ENCODE measurements at places on chromosomes 11 and 22.

DNA sequence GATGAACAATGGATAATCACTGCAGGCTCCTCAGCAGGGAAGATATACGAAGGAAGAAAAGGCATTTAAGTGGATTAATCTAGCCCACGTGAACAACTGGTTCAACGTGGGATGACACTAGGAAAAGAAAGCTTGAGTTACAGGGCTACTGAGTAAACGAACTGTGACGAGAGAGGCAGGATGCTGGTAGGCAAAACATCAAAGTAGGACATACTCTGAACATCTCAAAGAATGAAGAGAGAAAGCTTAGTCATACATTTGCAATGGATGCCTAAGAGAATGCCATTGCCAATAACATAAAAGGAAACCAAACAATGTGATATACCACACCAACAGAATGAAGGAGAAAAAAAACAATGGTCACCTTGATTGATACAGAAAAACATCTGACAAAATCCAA lies 12.9 kb downstream of the USP28 start:
- DNase-seq, result no peak

DNA sequence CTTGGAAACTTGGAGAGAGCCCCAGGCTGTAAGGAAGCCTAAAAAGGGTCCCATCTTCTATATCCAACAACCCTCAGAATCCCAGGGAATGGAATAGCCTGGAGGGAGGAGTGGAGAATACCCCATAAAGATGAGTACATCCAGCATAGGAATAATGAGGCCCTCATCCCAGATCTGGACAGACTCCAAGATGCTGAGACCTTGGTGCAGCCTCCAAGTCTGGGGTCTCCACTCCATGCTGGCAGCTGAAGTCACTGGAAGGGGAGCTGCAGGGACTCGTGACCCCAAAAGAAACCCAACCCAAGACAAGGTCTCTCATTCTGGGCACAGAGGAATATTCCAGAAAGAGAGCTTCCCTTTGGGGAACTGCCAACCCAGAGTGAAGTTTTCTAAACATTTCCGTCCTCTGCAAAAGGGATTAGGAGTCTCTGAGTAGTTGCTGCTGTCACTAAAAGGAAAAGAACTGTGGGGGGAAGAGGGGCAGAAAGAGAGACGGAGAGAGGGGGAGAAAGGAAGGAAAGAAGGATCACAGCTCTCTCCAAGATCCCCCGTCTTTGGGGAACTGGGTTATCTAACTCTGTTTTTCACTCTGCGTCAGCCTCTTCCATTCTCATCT lies 589 bp downstream of the SCGB1A1 start:
- peak; percentile 83 for DNase-seq

DNA sequence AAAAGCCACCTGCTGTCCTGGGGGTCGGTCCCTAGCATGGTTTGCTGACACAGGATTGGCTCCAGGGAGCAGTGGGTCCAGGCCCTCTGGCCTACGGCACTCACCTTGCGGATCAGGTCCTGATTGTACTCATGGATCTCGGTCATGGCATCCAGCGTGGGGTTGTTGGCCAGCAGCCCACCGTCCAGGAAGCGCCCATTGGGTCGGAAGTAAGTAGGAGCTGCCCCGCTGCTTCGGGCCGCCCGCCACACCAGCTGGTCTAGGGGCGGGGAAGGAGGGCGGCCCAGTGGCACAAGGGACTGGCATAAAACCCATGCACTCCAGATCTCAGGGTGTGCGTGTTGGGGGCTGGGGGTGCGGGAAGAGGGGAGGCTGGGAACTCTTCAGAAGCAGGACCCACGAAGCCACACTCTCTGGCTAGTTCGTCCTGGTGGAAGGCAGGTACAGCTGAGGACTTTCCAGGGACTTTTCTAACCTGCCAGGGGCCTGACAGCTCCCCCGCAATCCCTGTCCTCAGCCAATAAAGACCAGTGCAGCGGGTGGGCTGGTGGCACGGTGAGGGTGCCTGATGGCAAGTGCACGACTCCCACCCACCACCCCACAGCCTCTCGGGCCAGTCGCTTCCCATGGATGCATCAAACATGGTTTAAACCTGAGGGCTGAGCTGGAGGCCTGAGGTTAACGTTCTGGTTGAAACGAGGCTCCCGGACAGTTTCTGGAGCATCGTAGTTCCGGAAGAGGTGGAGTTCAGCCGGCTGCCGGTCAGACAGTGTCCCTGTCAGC lies 5.1 kb upstream of the BAIAP2L2 start:
- no peak for DNase-seq

DNA sequence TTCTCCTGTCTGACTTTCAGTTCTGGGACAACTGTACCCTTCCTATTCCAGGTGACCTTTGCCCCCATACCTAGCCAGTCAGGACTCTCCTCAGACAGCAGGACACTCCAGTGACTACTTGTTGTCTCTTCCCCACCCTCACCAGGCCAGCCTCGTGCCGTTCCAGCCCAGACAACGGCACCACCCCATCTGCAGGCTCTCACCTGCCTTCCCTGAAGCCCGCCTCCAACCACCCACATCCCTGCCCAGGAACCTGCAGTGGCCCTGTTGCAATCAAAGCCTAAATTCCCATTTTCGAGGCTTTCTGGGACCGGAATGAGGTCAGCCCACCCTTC lies 3.7 kb downstream of the IL2RB start:
- DNase-seq, result no peak

GRCh38 chr11:34192481-34193401 lies 87.3 kb downstream of the NAT10 start:
- peak; percentile 65 for DNase-seq

DNA sequence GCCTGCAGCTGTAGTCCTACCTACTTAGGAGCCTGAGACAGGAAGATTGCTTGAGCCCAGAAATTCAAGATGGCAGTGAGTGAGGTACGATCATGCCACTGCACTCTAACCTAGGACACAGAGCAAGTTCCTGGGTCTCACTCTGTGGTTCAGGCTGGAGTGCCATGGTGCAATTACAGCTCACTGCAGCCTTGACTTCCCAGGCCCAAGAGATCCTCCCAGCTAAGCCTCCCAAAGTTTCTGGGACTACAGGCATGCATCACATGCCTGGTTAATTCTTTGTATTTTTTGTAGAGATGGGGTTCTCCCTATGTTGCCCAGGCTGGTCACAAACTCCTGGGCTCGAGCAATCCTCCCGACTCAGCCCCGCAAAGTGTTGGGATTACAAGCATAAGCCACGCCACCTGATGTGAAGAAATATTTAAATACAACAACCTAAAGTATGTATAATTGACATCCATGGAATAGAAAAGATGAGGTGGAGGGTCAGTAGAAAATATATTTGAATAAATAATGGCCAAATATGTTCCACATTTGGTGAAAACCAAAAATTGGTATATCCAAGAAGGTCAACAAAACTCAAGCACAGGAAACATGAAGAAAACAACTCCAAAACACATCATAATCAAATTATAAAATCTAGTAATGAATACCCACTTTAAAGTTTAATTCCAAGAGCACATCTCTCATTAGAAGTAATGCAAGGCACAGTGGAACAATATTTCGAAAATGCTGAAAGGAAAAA lies 47.9 kb upstream of the IGLL5 start:
- DNase-seq, result no peak

- DNase-seq, result no peak
Measured at GRCh38 chr11:61111786-61112517, 9.7 kb downstream of the CD5 start.

DNA sequence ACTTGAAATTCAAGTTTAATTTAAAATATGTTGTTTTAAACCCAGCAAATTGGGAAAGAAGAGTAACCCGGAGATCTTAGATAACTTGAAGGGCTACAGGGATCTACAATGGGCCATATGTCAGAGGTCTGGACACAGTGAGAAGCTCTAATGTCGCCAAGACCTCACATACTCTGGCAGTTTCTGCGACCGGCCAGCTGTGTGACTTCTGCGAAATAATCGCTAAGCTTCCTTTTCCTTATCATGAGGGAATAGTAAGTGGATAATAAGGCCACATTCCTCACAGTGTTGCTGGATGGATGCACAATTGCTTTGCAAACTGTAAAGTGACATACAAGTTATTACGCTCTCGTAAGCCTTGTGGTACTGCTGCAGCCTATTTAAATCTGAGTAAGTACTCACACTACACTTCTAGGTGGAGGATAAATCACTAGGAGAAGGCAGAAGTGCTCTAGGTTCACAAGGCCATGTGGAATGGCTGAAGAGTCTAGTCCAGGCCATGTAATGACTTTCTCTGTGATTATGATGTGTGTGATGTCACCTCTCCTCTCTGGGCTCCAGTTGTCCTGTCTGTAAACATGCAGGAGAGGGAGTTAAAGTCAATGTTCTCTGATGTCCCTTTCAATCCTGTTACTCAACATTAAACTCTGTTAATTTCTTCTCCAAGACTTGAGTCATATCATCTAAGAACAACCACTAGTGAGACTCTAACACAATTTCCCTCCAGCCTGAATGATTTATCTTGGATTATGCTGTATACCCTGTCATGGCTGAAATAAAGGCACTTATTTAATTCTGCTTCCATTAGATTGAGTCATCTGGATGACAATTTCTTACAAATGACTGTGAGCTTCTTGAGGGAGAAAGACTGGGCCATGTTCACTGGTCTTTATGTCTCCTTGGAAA lies 192.6 kb upstream of the NARS2 start:
- no peak for DNase-seq

- no peak for DNase-seq
Measured at GRCh38 chr22:42747701-42748513, 27.2 kb upstream of the A4GALT start.

- no peak for DNase-seq
Measured at GRCh38 chr11:28596816-28597215, 488.6 kb downstream of the METTL15 start.

- DNase-seq, result no peak
Measured at GRCh38 chr11:125148743-125149142, 15.8 kb upstream of the PKNOX2 start.

- DNase-seq, result no peak
Measured at GRCh38 chr11:116233561-116233960, 539.2 kb downstream of the BUD13 start.

- no peak for DNase-seq
Measured at GRCh38 chr11:113373306-113373705, 14.3 kb upstream of the ANKK1 start.

- no peak for DNase-seq
Measured at GRCh38 chr22:35229865-35230264, 27.4 kb upstream of the HMGXB4 start.

GRCh38 chr11:65102142-65103095 lies 6.4 kb downstream of the VPS51 start:
- no peak for DNase-seq

- DNase-seq, result no peak
Measured at GRCh38 chr22:38452373-38453065, 2.5 kb downstream of the KCNJ4 start.

- peak; percentile 33 for DNase-seq
Measured at GRCh38 chr11:58963551-58964104, 24.3 kb downstream of the GLYATL1 start.

DNA sequence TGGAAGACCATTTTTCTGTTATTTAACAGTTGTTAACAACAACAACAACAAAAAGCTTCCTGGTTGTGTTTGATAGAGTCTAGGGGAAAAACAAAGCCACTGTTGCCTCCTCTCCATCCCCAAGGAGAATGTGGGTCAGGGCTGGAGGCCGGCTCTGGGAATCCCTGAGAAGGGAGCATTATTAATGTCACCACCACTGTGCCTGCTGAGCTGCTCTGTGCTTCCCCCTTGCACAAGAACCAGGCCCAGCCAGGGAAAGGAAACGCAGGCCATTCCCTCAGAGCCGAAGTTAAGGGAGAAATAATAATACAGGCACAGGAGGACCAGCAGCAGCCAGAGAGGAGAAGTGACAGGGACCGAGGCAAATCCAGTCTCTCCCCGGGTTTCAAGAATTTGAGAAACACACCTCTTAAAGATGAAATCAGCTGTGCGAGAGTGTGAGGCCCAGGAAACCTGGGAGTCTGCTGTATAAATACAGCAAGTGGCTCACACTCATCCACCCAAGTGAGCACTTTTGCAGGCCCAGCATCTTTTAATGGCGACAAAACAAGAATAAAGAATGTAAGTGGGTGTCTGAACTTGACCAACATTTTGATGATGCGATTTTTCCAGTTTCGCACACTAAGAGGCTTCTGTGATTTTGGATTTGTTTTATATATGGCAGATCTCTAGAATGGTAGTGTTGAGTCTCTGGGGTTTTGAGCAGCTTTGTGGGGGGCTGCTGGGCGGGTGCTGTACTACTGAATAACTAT lies 539.2 kb downstream of the NTM start:
- DNase-seq, result no peak

DNA sequence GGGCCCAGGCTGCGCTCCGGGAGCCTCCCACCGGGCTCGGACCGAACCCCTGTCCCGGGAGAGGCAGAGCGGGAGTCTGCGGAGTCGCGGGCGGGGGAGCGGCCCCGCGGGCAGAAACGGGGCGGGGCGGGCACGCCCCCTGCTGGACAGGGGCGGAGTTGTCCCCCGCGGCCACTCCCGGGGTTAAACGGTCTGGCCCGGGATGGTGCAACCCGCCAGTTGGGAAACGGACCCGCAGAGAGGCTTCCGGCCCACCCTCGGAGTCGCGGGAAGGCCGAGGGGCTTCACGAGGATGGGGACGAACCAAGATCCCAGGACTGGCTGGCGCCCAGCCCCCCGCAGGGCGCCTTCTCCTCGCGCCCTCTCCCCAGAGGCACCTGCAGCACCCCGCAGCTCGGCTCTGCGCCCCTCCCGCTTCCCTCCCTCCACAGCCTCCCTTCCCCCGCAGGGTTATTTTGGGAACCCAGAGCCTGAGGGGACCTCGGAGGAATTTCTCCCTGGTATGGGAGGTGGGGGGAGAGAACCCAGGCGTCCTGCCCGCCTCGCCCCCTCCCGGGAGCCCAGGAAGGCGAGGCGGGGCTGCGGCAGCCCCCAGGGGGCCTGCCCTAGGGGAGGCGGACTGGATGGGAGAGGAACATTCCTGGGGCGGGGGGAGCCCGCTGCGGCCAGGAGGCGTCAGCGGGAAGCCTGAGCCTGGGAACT lies 902 bp downstream of the RASGRP2 start:
- peak; percentile 79 for DNase-seq

Data from stomach (tissue), 19 donors.